Activated T-cell treated with anti-CD3 and anti-CD28 coated beads for 24 hours (primary cell): ENCODE measurements at places on chromosomes 6 and 20.

DNA sequence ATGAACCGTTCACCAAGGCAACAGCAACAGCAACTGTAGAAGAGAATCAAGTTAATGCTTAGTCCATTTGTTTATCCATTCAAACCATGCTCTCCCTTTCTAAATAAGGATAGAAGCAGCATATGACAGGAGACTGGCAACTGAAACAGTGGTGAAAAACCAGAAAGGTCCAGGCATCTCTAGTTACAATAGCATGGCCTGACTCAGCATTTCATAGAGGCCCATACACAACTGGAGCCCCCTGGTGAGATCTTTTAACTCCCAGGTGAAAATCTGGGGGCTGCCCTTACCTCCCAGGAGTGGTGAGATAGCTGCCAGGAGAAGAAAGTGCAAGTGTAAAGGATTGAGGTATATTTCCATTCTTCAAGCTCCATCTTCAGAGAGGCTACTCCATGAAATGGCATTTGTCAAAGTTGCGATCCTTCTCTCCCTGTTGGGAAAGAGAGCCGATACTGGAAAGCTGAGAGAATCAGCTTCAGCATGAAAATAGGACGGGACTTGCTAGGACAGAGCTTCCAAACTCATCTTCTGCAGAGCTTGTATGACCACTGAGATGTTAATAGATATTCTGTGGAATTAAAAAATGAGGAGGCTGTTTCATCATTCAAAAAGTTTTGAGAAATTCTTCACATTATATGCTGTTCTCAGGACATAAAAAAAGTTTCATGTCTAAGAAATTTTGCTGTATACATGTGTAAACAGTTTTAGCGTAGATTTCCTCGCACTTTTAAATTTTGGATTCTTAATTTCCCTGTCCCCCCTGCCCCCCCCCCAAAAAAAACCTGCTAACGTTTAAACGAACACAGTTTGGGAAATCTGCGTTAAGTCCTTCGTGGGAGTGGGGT is 10.9 kb upstream of the SLC2A12 start:
- DNase-seq: no peak

DNA sequence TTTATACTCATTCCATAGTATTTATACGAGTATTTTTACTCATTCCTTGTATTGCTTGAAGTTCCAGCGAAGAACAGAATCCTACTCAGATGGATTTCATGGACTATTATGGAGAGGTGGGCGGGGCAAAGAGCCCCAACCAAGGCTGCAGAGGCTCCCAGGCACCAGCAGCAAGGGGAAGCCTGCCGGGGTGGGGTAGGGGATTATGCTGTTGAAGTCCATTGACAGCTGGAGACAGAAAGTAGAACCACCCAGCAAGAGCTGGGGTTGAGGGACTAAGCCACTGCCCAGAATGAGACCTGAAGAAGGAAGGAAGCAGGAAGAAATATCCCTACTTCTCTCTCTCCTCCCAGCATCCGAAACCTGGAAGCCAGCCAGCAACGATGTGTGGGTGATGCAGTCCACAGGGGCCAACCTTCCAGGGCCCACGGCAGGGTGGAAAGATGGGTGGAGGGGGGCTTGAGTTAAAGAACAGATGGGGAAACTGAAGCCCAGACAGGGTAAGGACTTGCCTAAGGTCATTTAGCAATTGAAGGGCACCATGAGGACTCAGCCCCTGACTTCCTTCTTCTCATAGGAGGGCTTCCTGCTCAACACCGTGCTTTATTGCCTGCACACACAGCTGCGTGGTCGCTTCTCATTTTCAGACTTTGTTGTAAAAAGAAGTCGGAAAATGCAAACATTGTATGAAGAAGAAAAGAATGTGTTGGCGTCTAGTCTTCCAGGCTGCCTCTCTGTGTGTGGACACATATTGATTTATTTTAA is 18.3 kb upstream of the GTSF1L start:
- no peak for DNase-seq

GRCh38 chr6:79525272-79526100 is 11.7 kb downstream of the LCA5 start:
- no peak for DNase-seq

GRCh38 chr6:100554228-100554627 is 89.5 kb upstream of the SIM1 start:
- no peak for DNase-seq

GRCh38 chr6:90955246-90955645 is 368.4 kb upstream of the MAP3K7 start:
- no peak for DNase-seq

DNA sequence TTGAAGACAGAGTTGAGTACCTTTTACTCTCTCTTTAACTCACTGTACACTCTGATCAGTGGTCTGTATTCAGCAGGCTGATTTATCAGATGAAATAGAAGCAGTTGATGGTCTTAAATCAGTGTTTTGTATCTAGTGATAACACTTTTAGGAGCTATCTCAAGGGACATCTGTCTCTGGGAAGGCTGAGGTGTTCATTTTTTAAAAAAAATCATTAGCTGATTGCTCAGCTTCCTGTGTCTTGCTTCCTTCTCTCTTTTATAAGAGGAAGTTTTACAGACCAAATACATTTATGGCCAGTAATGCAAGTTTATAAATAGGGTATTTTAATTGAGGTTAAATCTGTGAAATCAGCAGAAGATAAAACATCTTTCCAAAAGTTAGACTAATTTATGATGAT is 12.0 kb upstream of the CCDC170 start:
- no peak for DNase-seq

DNA sequence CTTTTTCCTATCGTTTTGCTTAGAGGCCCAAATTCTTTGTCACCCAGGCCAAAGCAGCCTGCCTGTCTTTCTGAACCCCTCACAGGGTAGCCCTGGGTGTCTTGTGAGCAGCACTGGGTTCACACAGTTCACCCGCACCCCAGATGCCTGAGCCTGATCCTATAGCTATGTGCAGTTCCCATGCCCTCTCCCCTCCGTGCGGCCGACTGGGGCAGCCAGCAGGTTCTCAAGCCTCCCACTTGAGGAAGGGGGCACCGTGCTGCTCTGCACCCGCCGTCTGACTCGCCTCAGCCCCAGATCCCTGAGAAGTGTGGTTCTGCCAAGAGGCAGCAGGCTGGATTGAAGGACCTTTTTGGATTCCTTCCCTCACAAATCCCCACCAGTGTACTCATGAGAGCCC is 89.0 kb downstream of the PSMB1 start:
- DNase-seq: no peak

DNA sequence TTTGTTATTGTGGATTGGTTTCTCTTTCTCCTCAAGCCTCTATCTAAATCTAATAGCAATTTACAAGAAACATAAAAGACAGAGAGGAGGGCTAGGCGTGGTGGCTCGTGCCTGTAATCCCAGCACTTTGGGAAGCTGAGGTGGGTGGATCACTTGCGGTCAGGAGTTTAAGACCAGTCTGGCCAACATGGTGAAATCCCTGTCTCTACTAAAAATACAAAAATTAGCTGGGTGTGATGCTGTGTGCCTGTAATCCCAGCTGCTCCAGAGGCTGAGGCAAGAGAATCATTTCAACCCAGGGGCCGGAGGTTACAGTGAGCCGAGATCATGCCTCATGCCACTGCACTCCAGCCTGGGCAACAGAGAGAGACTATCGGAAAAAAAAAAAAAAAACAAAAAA is 46.6 kb downstream of the SLC2A12 start:
- no peak for DNase-seq

DNA sequence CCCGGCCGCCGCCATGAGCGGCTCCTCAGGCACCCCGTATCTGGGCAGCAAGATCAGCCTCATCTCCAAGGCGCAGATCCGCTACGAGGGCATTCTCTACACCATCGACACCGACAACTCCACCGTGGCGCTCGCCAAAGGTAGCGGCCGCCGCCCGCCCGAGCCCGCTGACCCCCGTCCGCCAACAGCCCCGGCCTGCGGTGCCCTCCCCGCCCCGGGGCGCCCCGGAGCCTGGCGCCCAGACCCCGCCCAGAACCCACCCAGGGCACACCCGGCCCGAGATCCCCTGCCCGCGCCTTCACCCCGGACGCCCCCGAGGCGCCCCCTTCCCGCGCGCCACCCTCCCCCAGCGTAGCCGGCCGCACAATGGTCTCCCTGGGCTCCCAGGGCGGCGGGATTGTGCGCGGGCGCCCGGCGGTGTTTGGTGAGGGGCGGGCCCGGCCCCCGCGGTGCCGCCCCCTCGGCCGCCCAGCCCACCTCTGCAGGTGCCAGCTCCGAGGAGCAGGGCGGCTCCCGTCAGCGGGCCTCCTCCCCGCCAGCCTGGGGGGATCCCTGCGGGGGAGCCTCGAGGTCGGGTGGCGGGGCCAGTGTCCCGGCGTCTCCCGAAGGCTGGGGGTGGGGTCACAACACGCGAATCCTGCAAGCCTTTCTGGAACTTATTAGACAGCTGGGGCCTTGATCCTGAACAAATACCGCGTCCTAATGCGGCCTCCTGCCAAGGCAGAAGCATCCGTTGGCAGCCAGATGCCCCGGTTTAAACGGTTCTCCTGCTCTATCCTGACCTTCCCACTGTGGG is 577 bp downstream of the LSM14B start:
- no peak for DNase-seq

- DNase-seq: no peak
Measured at GRCh38 chr6:106773522-106773921, 144.1 kb downstream of the QRSL1 start.

- no peak for DNase-seq
Measured at GRCh38 chr6:81436990-81437389, 315.5 kb downstream of the TENT5A start.

DNA sequence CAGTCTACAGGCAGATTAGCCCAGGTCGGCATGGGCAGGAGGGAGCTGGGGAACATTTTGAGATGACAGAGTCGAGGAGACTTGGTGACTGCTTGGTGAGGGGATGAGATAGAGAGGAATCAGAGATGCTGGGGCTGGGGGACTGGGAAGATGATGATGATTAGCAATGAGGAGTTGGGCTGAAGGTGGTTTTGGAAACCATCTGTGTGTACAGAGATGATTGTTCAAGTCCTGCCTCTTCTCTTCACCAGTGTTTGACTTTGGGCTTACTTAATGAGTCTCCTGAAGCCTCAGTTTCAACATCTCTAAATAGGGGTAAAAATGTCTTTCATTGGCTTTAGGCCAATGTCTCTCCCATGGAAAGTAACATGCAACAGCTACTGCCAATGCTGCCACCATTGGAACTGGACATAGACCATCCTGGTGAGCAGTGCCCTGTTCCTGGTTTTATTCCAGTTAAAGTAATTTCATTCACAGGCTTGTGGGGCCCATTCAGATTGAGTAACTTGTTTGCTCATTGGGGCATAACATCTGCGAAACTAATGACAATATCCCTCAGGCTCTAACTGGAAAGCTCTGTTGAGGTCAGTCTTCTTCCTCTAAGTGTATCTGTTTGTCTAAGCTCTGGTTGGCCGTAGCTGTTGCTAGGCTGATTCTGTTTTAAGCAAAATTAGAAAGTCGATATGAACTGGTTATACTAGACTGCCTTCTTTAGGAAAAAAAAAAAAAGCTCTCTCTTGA is 99.1 kb downstream of the ARMC2 start:
- no peak for DNase-seq

DNA sequence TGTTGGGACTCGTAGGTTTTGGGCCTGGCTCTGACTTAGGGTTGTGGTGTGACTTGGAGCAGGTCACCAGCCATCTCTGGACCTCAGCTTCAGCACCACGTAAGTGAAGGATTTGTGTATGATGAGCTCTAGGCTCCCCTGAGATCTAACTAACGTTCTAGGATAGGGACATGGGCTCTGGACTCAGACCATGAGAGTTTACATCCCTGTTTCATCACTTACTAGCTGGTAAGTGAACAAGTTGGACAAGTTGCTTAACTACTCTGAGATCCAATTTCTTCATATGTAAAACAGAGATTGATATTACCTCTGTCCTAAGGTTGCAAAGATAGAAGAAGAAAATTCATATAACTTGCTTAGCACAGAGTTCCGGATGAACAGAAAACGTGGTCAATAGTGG is 20.3 kb upstream of the PNPLA1 start:
- no peak for DNase-seq

- no peak for DNase-seq
Measured at GRCh38 chr6:75344455-75344854, 59.9 kb upstream of the TMEM30A start.

DNA sequence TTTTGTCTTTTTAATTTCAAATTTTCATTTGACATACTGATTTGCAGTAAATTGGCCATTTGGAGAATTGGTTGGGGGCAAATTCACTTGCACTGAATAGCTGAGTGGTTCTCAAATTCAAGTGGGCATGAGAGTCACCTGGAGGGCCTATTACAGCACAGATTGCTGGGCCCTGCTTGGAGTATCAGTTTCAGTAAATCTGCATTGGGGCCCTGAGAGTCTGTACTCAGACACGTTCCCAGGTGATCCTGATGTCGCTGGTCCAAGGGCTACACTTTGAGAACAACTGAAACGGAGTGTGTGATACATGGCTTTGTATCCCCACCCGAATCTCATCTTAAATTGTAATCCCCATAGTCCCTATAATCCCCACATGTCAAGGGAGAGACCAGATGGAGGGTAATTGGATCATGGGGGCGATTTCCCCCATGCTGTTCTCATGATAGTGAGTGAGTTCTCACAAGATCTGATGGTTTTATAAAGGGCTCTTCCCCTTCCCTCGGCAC is 115.9 kb downstream of the KLHL32 start:
- DNase-seq: no peak

DNA sequence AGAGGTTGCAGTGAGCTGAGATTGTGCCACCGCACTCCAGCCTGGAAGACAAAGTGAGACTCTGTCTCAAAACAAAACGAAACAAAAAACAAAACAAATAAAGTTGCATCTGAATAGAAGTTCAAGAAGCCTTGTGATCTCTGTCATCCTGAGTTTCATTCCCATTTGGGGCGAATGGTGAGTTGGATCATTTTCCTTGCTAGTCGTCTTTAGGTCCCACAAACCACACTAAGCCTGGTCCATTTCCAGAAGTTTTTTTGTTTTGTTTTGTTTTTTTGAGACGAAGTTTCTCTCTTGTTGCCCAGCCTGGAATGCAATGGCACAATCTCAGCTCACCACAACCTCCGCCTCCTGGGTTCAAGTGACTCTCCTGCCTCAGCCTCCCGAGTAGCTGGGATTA is 33.8 kb downstream of the ZNF217 start:
- no peak for DNase-seq

GRCh38 chr20:4961746-4962145 is 39.6 kb downstream of the SLC23A2 start:
- no peak for DNase-seq

DNA sequence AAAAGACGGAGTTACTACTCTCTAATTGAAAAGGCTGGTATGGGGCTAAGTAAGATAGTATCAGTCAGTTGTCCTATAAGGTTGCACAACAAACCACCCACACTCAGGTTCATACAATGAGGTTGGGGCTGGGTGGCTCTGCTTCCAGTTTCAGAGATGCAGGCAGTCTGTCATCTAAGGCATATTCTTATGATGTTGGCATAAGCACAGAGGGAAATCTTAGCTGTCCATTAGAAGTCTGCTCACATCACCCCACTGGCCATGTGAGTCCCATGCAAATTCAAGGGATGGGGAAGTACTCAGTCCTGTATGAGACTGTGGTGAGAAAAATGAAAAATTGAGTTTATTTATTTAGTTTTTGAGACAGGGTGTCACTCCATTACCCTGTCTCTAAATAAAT is 118.6 kb downstream of the LAMP5 start:
- no peak for DNase-seq

DNA sequence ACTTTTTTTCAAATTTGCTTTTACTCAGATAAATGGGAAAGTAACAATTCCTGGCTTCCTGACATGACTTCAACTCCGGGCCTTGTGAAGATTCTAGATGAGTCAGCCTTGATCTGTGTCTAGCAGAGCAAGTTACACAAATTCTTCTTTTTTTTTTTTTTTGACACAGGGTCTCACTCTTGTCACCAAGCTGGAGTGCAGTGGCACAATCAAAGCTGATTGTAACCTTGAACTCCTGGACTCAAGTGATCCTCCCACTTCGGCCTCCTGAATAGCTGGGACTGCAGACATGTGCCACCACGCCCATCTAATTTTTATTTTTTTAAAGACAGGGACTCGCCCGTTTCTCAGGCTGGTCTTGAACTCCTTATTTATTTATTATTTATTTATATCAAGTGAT is 7.3 kb upstream of the ARHGAP18 start:
- DNase-seq: no peak
